ENCODE measurements at places on chromosomes 2 and 18. TPM values are rescaled to one million over a fixed set of nuclear protein-coding genes. Genes with fewer than 3 reads are reported as not detected.

The C2orf92 gene
- 4.5 TPM for total RNA-seq

The SLC9A4 gene
- total RNA-seq = 0.36 TPM

The FOXD4L1 gene
- 0.18 TPM for total RNA-seq

The RETSAT gene
- 126 TPM for total RNA-seq

The UGT1A10 gene
- not detected for total RNA-seq

The USP14 gene
- 31.4 TPM for total RNA-seq

The NEU2 gene
- 6.2 TPM for total RNA-seq

- no peaks in the 10 kb centered on the region for H3K36me3 ChIP-seq
- no peak overlapping the region for H3K4me3 ChIP-seq
- DNase-seq = no peak
Observed at GRCh38 chr2:5914811-5915611, 222.8 kb downstream of the SOX11 start.

DNA sequence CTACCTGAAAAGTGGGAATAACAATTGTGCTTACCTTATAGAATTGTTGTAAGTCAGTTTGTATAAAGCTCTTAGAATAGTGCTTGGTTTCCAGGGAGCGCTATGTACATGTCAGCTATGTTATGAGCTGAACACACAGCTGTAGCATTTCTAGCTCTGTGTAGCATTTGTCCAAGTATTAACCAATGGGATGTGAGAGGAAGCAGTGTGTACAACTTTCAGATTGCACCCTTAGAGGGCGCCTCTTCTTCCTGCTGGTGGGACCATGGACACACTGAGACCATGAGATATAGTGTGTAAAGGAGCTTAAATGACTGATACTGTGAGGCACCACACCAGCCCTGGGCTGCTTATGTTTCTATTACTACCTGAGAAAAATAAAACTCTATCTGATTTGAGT, 380.2 kb downstream of the LNPK start:
- H3K27me3 ChIP-seq = no peaks in the 10 kb centered on the region
- no peak overlapping the region for H3K4me3 ChIP-seq
- H3K27ac ChIP-seq = no peak overlapping the region
- no peaks in the 10 kb centered on the region for H3K36me3 ChIP-seq
- no peak for DNase-seq

GRCh38 chr2:233009661-233010060, 3.4 kb downstream of the NGEF start:
- no peaks in the 10 kb centered on the region for H3K36me3 ChIP-seq
- no peak overlapping the region for H3K27ac ChIP-seq
- H3K27me3 ChIP-seq = no peaks in the 10 kb centered on the region
- peak; percentile 21 for DNase-seq
- H3K4me3 ChIP-seq = no peak overlapping the region

DNA sequence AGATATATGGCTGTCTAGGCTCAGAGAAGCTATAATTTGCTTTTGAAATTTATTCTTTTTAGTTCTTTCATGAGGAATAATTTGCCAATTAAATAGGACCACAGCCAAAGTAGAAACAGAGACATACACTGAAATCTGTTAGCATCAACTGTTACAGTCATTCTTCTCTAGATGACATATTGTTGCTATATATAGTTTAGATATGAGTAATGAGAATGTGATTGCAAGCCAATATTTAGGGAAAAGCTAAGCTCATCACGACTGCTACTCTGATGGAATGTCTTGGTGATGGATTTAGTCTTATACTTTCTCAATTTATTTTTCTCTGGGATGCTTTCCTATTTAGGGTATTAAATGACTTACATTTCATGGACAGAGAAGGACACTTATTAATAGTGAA, 259.1 kb downstream of the LNPK start:
- H3K27ac ChIP-seq = no peak overlapping the region
- H3K4me3 ChIP-seq = no peak overlapping the region
- H3K36me3 ChIP-seq = no peaks in the 10 kb centered on the region
- H3K4me1 ChIP-seq = no peaks in the 10 kb centered on the region
- DNase-seq = no peak

DNA sequence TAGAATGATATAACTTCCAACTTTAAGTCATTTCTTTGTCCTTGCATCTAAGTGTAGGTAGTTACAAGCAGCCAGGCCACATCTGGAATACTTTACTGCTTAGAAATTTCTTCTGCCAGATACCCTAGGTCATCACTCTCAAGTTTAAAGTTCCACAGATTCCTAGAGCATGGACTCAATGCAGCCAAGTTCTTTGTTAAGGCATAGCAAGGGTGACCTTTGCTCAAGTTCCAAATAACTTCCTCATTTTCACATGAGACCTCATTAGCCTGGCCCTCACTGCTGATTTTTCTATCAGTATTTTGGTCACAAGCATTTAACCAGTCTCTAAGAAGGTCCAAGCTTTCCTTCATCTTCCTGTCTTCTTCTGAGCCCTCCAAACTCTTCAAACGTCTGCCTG, 7.8 kb upstream of the UGT1A9 start:
- H3K36me3 ChIP-seq = no peaks in the 10 kb centered on the region
- H3K4me1 ChIP-seq = no peaks in the 10 kb centered on the region
- peaks cover 3% of the 10 kb centered on the region for H3K27me3 ChIP-seq
- H3K27ac ChIP-seq = no peak overlapping the region

GRCh38 chr2:31337860-31338259, 76.7 kb downstream of the XDH start:
- no peak overlapping the region for H3K27ac ChIP-seq
- no peaks in the 10 kb centered on the region for H3K27me3 ChIP-seq
- no peak for DNase-seq
- no peaks in the 10 kb centered on the region for H3K36me3 ChIP-seq

GRCh38 chr2:893311-893710, 57.3 kb upstream of the SNTG2 start:
- peaks cover 10% of the 10 kb centered on the region for H3K27me3 ChIP-seq
- no peak overlapping the region for H3K4me3 ChIP-seq
- H3K36me3 ChIP-seq = no peaks in the 10 kb centered on the region
- H3K27ac ChIP-seq = no peak overlapping the region
- DNase-seq = no peak

- peaks cover 3% of the 10 kb centered on the region for H3K36me3 ChIP-seq
- H3K4me1 ChIP-seq = peaks cover 23% of the 10 kb centered on the region
- no peaks in the 10 kb centered on the region for H3K27me3 ChIP-seq
- no peak overlapping the region for H3K27ac ChIP-seq
- peak; percentile 68 for DNase-seq
Observed at GRCh38 chr2:111135910-111136297, 15.2 kb downstream of the BCL2L11 start.

GRCh38 chr2:43105586-43106558, 120.5 kb downstream of the ZFP36L2 start:
- no peak overlapping the region for H3K4me3 ChIP-seq
- DNase-seq = no peak
- no peaks in the 10 kb centered on the region for H3K27me3 ChIP-seq
- peak overlapping the region; percentile 56 for H3K27ac ChIP-seq
- H3K36me3 ChIP-seq = no peaks in the 10 kb centered on the region

DNA sequence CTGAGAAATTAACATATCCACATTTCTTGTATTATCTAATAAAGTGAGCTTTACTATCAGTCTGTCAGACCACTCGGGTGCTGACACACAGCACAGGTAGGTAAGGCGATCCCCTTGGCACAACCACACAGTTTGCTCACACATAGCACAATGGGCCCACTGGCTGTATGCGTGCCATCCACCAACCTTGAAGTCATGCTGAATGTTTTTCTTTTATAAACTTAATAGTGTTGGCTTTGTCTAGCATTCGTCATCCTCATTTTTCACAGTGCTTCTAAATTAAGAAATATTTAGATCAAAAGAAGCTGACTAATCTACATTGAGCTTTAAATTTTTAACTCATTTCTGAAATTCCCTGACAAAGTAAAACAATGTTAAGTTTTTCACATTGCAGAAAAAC, 50.0 kb upstream of the PAPOLG start:
- DNase-seq = no peak
- no peak overlapping the region for H3K4me3 ChIP-seq
- no peak overlapping the region for H3K27ac ChIP-seq
- H3K4me1 ChIP-seq = no peaks in the 10 kb centered on the region

GRCh38 chr2:3094999-3095958, 282.3 kb downstream of the EIPR1 start:
- H3K27ac ChIP-seq = no peak overlapping the region
- no peak overlapping the region for H3K4me3 ChIP-seq
- peak; percentile 73 for DNase-seq

DNA sequence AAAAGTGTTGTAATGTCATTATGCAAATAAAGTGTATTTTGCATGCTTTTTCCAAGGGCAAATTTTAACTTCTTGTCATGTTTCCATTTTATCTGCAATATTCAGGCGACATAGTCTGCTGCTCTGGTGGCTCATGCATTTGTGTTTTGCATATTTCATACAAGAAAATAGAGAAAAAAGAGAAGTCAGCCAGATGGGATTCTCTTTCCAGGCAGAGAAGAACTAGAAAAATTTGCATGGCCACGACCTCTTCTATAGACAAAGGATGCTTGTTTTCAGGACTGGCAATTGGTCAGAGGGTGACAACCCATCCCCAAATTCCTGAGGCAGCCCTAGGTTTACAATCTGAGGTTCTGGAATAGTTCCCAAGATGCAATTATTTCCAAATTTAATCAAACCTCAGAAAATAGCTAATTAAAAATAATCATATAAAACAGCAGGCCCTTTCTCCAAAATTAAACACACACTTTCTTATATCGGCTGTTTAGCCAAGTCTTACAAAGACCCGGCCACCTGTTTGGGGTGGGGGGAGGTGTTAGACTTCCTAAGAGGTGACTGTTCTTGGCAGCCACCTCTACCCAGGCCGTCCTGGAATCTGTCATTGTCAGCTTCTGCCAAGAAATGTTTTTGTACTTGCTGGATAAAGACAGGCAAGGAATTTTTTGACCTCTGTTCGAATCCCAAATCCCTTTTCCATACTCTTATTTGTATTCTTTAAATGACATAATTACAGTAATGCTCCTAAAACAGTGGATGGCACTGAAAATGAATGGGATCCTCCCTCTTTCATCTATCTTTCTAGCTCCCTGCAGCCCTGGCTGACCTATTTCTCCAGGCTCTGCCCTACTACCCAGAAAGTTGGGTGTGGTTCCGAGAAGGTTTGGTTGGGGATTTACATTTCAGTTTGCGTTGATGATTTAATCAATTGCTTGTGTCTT, 20.8 kb upstream of the SOS1 start:
- no peaks in the 10 kb centered on the region for H3K27me3 ChIP-seq
- no peak overlapping the region for H3K4me3 ChIP-seq
- DNase-seq = no peak
- no peaks in the 10 kb centered on the region for H3K36me3 ChIP-seq
- H3K4me1 ChIP-seq = peaks cover 29% of the 10 kb centered on the region
- H3K27ac ChIP-seq = no peak overlapping the region

DNA sequence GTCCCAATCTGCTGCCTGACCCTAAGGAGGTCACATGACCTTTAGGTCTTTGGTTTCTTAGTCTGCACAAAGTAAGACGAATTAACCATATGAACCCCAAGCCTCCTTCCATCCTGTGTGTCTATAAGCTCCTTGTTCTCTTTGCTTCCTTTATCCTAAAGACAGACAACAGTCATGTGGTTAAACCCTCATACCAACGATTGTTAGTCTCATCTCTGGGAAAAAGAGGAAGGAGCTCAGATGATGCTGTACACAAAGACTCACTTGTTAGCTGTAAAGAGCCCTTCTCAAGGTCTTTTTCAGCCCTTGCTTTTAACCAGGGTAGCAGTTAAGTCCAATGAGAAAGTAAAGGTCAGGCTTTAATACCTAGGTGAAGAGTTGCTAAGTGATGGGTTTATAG, 443.7 kb downstream of the TNS1 start:
- no peak overlapping the region for H3K4me3 ChIP-seq
- DNase-seq = no peak

GRCh38 chr2:6196449-6196848, 504.3 kb downstream of the SOX11 start:
- no peak overlapping the region for H3K27ac ChIP-seq
- no peaks in the 10 kb centered on the region for H3K27me3 ChIP-seq
- H3K36me3 ChIP-seq = no peaks in the 10 kb centered on the region
- no peak for DNase-seq
- H3K4me1 ChIP-seq = no peaks in the 10 kb centered on the region

DNA sequence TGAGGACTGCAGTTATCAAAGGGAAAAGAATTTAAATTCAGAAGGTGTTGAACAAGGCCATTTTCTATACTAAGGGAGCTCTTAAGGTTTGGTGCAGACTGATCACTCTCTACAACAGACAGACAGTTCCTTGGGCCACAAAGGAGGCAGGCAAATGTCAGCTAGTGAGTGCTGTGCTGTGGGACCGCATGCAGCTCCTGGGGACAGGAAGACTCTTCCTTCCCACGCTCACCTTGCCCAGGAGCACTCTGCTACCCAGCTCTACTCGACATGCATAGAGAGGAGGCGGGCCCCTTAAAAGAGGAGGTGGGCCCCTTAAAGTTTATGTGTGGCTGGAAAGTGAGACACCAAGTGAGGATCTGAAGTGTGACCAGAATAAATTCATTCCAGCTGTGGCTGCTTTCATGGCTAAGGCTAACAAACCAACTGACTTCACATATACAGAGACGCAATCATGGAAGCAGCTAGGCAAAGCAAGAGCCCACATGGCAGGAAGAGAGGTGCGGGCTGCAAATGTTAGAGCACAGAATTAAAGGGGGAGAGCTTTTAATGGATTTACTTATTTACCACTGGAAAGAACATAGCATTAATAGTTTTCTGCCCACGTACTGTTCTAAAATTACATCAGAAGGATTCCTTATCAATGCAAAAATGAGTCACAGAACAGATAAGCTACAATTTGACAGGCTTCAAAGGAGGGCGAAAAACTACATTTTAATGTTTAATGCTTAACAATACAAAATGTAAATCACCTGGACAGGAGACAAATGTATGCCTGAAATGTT, 101.4 kb upstream of the RNU4ATAC start:
- H3K27ac ChIP-seq = no peak overlapping the region
- no peak for DNase-seq
- H3K36me3 ChIP-seq = peaks cover 37% of the 10 kb centered on the region
- no peak overlapping the region for H3K4me3 ChIP-seq

DNA sequence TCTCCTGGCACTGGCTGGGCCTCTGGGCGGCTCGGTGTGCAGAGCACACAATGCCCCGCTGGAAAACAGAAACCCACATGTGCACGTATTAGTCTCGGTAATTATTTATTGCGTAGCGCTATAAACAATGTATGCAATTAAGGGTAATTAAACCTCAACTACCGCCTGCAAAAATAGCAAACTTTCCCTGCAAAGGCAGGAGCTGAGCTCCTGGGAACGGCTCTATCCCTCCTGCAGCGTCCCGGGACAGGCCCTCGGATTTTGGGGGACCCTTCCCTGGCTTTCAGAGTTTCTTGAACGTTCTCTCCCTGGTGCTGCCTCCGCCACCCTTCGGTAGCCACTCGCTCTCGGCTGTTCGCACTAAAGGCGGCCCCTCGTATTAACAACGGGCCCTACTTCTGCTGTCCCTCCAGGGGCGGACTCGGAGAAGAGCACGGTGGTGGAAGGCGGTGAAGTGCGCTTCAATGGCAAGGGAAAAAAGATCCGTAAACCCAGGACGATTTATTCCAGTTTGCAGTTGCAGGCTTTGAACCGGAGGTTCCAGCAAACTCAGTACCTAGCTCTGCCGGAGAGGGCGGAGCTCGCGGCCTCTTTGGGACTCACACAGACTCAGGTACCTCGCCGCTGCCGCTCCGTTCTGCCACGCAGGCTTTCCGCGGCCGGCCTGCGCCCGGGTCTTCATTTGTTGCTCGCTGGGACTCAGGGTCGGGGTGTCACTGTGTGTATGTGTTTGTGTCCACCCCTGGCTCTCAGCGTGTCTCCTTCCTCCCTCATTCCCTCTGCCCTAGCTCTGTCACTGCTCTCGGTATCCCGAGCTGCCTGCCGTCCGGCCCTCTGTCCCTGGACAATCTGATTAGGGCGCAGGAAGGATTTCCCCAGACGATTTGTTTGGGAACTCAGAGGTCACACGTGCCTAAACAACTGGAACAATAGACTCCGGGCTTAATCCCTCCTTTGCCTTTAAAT, 1.2 kb downstream of the DLX1 start:
- DNase-seq = no peak
- no peak overlapping the region for H3K27ac ChIP-seq
- H3K4me1 ChIP-seq = peaks cover 54% of the 10 kb centered on the region
- H3K27me3 ChIP-seq = peaks cover 100% of the 10 kb centered on the region
- H3K36me3 ChIP-seq = no peaks in the 10 kb centered on the region
